Right atrium auricular region (tissue), 2 donors: ENCODE measurements at places on chromosomes 16 and 17. TPM values are rescaled to one million over a fixed set of nuclear protein-coding genes. Genes with fewer than 3 reads are reported as not detected.

The WNT9B gene
- 2.4 TPM for total RNA-seq

The KRTAP4-5 gene
- total RNA-seq: not detected

The PLK1 gene
- total RNA-seq: 0.71 TPM

The KCNJ18 gene
- total RNA-seq: not detected

The CCL11 gene
- 1.6 TPM for total RNA-seq

The PPP1R27 gene
- total RNA-seq: not detected

The CACNG5 gene
- not detected for total RNA-seq

The CBFA2T3 gene
- total RNA-seq: 2.6 TPM

The MYLK3 gene
- 275 TPM for total RNA-seq

The SSTR5 gene
- total RNA-seq: 14.1 TPM

The HBA2 gene
- total RNA-seq: 3,226 TPM

The SLC5A10 gene
- total RNA-seq: 0.16 TPM

The CRHR1 gene
- total RNA-seq: not detected

The GDPD1 gene
- total RNA-seq: 3.7 TPM

The SNAI3 gene
- total RNA-seq: 1.0 TPM

The VAMP2 gene
- 39.7 TPM for total RNA-seq

The EFNB3 gene
- total RNA-seq: 2.1 TPM

The MEIOB gene
- total RNA-seq: not detected

The FBXO39 gene
- total RNA-seq: not detected

The MYL11 gene
- not detected for total RNA-seq

The KRT27 gene
- not detected for total RNA-seq

The PMFBP1 gene
- 2.0 TPM for total RNA-seq

The MT1E gene
- 129 TPM for total RNA-seq

The PLA2G10 gene
- not detected for total RNA-seq

The HOXB7 gene
- 0.24 TPM for total RNA-seq

The CTRB2 gene
- total RNA-seq: not detected
